ENCODE measurements at places on chromosomes 5 and 9.

DNA sequence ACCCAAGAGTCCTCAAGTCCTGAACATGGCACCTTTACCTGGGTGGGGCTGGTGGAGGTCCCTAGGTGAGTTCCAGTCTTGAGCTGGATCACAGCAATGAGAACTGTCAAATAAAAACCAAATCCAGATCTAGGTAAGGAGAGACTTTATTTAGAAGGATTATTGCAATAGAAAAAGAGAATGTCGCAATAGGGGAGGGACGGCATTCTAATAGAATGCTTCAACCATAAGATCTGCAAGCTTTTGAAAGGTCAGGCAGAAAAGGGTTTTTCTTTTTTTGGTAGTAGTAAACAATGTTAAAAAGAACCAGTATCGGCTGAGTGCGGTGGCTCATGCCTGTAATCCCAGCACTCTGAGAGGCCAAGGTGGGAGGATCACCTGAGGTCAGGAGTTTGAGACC is 5.2 kb upstream of the GCNT1 start:
- no peak for DNase-seq

GRCh38 chr5:169083394-169084018 is 217.4 kb downstream of the SLIT3 start:
- no peak for DNase-seq

DNA sequence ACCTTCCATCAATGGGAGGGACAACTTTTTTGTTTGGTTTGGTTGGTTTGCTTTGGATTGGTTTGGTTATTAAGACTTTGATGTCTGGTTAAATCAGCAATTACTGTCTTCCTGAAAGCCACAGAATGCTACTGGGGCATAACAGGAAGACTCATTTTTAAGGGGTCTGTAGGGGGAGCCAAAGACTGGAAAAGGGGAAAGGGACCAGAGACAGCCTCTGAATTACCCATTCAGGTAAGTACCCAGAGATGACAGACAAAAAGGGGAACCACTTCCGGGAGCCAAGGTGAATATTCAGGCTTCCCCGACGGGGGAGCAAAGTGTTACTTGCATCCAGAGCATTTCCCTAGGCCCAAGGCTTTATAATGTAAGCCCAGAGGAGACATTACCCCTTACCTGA is 4.6 kb upstream of the FEM1C start:
- DNase-seq: peak; percentile 7

- DNase-seq: no peak
These were observed 136.3 kb downstream of the APBA1 start for GRCh38 chr9:69535911-69536310.

DNA sequence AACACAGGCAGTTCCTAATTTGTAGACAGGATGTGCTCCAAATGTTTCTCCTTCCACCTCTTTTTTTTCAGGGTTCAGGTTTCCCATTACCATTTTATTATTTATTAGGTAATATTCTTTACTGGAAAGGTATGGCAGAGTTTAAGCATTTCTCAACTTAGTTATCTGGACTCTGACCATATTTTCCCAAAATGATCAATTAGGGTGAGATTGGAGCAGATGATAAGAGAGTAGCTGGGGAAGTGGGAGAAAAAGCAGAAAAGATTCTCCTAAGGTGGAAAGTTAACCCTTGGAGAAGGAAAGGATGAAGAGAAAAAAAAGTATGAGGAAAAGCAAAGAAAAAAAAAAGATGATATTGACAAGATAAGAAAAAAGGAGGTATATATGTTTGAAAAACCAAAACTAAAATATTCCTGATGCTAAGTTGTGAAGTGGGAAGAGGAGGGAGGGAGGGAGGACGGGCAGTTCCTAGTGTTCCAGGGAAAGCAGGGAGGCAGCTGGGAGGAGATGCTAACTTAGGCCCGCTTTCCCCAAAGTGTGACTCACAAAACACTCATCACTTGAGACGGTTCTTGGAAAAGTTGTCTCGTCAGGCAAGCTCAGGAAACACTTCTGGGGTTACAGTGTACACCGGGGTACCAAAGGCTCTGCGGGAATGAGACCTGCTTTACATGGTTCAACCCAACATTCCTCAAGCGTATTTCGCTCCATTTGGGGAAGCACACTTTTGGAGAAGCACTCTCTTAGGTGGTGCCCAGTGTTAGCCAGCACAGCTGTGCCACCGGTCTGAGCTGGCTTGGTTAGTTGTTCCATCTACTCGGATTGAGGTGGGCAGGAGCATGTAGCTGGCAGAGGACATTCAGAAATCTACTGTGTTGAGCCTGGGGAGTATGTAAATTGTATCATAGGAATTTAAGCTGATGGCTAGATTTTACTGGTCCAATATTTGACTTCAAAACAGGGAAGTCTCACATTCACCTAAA is 35.1 kb downstream of the B4GALT1 start:
- DNase-seq: no peak

GRCh38 chr9:8579661-8580060 is 780.1 kb upstream of the DMAC1 start:
- DNase-seq: no peak

DNA sequence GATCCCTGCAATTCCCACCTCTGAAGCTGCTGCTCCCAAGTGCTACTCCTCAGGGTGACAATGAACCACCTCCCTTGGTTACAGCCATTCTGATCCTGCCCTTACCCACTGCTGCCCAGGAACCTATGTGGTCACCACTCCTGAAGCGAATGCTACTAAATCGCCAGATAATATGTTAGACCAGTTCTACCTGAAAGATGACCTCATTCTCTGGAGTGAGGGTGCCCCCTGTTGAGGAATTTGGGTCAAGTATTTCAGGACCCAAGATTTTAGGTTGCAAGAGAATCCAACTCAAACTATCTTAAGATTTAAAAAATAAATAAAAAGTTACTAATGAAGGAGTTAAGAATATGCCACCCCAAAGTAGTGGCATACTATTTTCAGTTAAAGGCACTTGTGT is 5.8 kb upstream of the SNAPC3 start:
- DNase-seq: peak; percentile 32

GRCh38 chr9:83034587-83034986 is 28.4 kb downstream of the RASEF start:
- no peak for DNase-seq

DNA sequence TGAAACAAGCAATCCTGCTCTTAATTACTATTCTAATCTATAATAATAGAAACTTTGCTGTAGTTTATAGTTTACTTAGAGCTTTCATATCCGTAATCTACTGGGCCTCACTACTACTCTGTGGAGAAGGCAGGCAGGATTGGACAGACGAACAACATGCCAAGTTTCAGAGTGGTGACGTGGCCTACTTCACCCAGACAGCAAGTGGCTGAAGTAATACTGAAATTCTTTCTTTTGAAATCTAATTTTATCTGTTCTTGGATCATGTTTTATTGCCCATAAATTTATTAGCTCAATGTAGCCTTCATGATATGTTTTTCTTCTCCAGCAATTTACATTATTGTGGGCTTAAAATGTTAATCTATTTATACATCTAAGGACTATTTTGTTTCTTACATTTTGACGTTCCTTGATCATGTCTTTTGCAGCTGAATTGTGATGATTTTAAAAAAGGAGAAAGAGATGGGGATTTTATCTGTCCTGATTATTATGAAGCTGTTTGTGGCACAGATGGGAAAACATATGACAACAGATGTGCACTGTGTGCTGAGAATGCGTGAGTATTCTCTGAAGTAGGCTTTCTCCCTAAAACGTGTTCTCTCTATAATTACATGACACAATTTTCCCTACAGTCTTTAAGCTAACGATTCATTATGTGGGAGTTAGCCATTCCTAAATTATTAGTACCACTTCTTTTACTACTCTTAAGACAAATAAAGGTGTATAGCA is 22.4 kb downstream of the SPINK5 start:
- DNase-seq: no peak

DNA sequence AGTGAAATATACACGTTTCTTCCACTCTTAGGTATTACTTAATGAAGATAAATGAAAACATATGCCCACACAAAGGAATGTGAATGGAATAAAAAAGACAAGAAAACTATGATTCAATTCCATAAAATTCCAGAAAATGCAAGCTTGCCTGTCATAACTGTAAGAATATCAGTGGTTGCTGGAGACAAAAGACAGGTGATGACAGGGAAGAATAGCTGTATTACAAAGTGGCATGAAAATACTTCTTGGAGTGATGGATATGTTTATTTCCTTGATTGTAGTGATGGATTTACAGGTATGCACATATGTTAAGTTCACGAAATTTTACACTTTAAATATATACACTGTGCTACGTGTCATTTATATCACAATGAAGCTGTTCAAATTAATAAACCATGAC is 553.3 kb downstream of the HTR1A start:
- DNase-seq: no peak

- no peak for DNase-seq
These were observed 19.7 kb downstream of the DNAJA1 start for GRCh38 chr9:33044677-33045282.

GRCh38 chr9:101514071-101514470 is 19.6 kb upstream of the RNF20 start:
- no peak for DNase-seq

DNA sequence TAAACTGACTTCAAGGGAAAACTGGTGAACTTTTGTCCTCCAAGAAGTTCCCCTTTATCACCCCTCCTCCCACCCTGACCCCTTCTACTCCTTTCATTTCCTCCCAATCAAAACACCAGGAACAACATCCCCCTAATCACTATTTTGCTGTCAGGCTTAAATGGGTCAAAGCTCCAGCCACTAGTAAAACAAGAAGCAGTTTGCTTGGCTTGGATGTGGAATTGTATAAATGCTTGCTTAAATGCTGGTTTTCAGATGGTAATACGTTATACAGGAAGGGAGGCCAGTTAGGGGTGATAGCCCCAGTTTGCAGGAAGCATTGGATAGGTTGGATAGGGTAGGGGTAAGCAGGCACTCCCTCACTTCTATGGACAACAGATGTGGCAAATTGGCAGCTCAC is 473.6 kb downstream of the AGTPBP1 start:
- no peak for DNase-seq

- DNase-seq: no peak
These were observed 255.9 kb downstream of the GABRG2 start for GRCh38 chr5:162323466-162323865.

DNA sequence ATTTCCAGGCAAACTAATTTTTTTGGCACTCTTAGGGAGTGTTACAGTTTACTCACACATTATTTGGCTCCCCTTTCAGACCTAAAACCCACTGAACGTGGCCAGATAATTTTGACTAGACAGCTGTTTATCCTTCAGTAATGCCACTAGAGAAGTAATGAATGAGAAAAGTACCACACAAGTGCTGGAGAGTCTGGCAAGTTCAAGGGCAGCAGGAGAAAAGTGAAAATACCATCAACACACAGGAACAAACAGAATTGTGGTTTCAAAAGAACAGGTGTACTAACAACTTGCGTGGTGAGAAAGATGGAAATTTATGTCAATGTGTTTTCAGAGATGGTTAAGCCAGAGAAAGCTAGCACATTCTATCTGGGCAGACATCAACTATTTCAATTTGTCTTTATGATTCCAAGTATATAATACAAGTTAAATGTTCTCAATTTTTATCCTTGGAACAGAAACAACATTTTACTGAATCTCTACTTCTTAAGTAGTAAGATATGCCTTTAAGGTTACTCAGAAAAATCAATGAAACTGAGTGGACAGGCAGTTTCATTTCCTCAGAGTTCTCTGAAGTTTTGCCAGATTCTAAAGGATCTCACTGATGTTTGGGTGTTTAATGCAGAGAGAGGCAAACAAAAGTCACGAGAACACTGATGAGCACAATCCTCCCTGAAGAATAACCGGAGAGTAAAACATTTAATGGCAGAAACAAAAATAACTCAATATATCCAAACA is 91.0 kb downstream of the ARSB start:
- no peak for DNase-seq

DNA sequence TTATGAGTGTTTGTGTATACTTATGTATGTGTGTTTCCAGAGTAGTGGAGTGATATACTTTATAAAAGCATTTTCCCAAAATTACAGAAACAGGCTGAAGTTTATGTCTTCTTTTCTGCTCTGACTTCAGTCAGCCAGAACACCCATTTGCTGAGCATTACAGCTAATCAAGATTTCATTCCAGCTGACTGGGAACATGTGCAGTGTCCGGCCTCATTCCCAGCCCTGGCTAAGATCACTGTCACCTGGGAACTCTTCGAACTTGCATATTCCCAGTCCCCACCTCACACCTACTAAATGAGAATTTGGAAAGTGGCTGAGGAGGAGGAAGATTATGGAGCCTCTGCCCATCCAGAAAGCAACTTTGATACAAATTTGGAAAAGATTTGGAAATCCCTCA is 90.8 kb upstream of the PRRC1 start:
- DNase-seq: no peak

DNA sequence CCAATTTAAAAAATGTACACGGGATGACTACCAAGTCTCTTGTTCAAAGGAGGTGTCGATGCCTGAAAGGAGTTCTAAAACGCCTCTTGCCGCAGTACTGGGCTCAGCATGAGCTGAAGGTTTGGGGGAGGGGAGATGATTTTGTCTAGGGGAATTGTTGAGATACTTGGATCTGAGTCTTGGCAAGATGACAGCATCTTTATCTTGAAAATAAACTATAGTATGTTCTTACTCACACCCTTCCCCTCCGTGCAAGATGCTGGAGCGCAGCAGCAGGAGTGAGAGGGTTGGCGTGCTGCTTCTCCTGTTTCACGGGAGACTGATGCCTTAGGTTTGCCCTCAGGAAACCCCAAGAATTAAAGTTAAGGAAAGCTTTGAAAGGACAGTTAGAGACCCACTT is 47.3 kb downstream of the FAM78A start:
- DNase-seq: no peak

- no peak for DNase-seq
These were observed 2111.3 kb downstream of the MAT2B start for GRCh38 chr5:165616490-165617405.

DNA sequence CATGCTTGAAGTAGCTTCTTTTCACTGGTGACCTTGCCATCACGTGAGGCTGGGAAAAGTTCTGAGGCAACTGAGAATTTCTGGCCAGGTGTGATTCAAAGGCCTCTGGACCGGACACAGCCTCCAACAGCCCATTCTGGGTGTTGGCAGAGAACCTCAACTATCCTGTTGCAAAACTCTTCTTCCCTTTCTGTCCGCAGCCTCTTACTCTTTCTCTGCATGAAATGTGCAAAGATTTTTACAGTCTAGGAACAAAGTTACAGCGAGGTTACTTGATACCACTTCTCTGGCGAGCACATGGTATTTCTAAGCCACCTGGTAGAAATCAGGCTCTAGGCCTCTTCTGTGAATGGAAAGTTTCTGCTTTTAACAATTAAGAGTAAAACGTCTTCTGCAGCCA is 79.2 kb downstream of the FREM1 start:
- no peak for DNase-seq

DNA sequence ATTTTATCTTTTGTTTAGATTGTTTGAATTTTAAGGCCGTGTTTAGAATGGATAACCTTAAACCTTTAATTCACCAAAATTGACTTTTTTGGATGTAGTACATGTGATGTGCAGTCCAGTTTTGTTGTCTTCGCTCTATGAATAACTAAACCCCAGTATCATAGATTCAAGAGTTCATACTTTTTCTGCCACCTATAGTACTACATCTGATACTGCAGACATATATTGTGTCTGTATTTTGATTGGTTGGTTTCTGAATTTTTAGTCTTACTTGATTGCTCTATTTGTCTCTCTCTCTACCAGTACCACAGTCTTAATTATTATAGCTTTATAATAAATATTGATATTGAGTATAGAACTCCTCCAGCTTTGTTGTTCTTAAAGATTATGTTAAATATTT is 58.1 kb downstream of the PPIP5K2 start:
- DNase-seq: no peak
